Chondrocyte (in vitro differentiated cells): ENCODE measurements at places on chromosomes 4 and X. TPM values are rescaled to one million over a fixed set of nuclear protein-coding genes. Genes with fewer than 3 reads are reported as not detected.

The FMR1NB gene
- not detected in 3 replicates for total RNA-seq

The CENPVL2 gene
- total RNA-seq: not detected in 3 replicates

The AVPR2 gene
- not detected in 3 replicates for total RNA-seq

The AADAT gene
- 9.8 to 13.2 TPM (median 12.3 TPM) in 3 replicates for total RNA-seq

The BEND4 gene
- total RNA-seq: not detected in 3 replicates

The GLRB gene
- total RNA-seq: 11.4 to 22.6 TPM (median 12.6 TPM) in 3 replicates

The MAGEA4 gene
- total RNA-seq: not detected in 3 replicates

The C1QTNF7 gene
- 0.33 to 1.0 TPM (median 0.53 TPM) in 3 replicates for total RNA-seq

The SMAD1 gene
- 14.5 to 17.6 TPM (median 16.5 TPM) in 3 replicates for total RNA-seq

The AFP gene
- total RNA-seq: 1.3 TPM in 1 of 3 replicates, not detected in the others

The TIGD4 gene
- 0.20 to 0.39 TPM (median 0.23 TPM) in 3 replicates for total RNA-seq

The PRKG2 gene
- total RNA-seq: not detected in 3 replicates

The C4orf51 gene
- not detected in 3 replicates for total RNA-seq

The PFKFB1 gene
- total RNA-seq: 0.25 to 0.31 TPM in 2 of 3 replicates, not detected in the other

The TEX13D gene
- total RNA-seq: not detected in 3 replicates

DNA sequence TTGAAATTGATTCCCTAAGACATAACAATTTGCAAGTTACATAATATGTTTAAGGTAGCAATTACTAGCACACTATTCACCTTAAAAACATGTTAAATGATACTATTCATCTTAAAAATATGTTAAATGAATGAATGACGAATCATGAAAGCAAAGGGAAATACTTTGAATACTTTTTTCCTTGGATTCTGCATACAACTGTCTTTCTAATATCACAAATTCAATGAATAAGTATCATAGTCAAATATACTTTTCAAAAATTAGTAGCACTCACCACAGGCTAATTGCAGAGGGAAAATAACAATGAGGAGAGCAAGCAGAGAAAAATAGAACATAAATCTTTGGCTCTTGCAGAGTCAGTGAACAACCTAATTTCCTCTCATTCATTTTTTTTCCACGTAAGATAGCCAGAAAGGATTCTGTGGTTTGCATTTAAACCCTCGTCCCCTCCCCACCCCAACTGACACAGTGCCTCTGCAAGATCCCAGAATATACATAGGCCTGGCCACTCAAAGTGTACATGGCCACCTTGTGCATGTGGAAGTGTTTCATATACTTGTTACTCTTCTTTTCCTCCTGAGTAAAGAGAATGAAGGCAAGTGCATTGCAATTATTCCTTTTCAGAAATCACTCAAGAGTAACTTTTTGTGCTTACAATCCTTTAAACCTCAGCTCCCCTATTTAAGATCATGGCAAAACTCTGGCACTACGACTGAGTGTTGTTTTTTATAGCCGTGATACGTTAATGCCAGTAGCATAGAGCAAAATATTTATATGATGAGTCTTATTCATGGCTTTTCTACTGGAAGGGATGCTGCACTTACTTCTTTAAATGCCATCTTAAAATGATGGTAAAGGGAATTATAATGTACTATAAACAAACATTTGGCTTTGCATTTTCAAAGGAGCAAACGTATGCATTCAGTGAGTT is 236.4 kb downstream of the PDGFC start:
- peaks cover 14% of the 10 kb centered on the region for H3K36me3 ChIP-seq
- H3K27ac ChIP-seq: no peak overlapping the region
- no peaks in the 10 kb centered on the region for H3K27me3 ChIP-seq
- H3K4me3 ChIP-seq: no peak overlapping the region

- DNase-seq: no peak
- H3K27ac ChIP-seq: peak overlapping the region; percentile 84
- peaks cover 12% of the 10 kb centered on the region for H3K36me3 ChIP-seq
- no peak overlapping the region for H3K4me3 ChIP-seq
Observed at GRCh38 chr4:142265536-142265935, 580.6 kb downstream of the INPP4B start.

GRCh38 chr4:1579001-1579900 is 104.9 kb downstream of the FAM53A start:
- H3K27me3 ChIP-seq: no peaks in the 10 kb centered on the region
- no peaks in the 10 kb centered on the region for H3K36me3 ChIP-seq
- H3K4me1 ChIP-seq: peaks cover 5% of the 10 kb centered on the region
- DNase-seq: peak; percentile 91

DNA sequence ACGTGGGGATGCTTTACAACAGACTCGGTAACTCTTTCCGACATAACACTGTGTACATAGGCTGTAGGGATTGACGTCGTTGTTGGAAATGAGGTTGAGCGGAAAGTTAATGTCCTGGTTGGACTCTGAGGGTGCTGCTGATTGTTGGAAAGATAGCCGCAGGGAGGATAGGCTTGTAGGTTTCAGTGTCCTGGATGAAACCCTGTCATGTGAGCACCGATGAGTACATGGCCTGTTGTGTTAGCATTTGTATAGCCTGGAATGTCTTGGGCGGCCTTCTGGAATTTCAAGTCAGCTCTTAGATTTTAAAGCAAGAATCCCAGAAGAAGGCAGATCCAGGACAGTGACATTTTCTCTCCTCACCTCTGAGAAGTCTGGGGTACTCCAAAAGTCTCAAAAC is 63.3 kb downstream of the TBC1D14 start:
- H3K27ac ChIP-seq: peak overlapping the region; percentile 28
- no peak overlapping the region for H3K4me3 ChIP-seq
- no peaks in the 10 kb centered on the region for H3K27me3 ChIP-seq
- H3K36me3 ChIP-seq: peaks cover 2% of the 10 kb centered on the region
- peaks cover 13% of the 10 kb centered on the region for H3K4me1 ChIP-seq

DNA sequence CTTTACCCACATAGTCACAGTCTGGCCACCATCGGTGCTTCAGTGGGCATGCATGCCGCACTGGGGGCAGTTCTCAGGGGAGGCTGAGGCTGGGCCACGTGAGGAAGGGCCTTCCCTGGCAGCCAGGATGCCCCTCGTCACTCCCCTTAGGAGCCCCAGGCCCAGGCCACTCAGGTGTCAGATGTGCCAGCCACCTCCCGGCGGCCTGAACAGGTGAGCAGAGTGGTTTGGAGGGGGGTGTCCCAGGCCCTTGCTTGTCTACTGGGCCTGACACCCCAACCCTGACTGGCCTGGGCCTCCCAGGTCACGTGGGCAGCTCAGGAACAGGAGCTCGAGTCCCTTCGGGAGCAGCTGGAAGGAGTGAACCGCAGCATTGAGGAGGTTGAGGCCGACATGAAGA is 12.1 kb downstream of the CCDC22 start:
- no peak overlapping the region for H3K4me3 ChIP-seq
- no peak overlapping the region for H3K27ac ChIP-seq
- peaks cover 17% of the 10 kb centered on the region for H3K36me3 ChIP-seq

DNA sequence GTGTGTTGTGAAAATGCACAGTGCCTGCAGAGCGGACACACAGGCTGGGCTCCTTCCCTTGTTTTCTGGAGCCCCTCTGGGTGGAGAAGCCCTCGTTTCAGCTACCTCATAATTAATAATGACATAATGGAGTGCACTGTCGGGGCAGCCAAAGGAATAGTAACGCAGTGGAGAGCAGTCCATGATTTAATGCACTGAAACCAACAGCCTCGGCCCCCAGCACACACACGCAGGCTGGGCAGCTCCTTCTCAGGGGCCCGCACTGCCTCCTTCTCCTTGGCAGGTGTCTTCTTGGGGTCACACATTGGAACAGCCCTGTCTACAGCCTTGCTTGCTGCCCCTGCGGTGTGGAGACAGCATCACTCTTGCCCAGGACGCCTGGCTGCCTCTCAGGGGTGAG is 89.2 kb downstream of the DCTD start:
- H3K4me1 ChIP-seq: no peaks in the 10 kb centered on the region
- no peak overlapping the region for H3K4me3 ChIP-seq
- no peak for DNase-seq
- no peaks in the 10 kb centered on the region for H3K36me3 ChIP-seq

DNA sequence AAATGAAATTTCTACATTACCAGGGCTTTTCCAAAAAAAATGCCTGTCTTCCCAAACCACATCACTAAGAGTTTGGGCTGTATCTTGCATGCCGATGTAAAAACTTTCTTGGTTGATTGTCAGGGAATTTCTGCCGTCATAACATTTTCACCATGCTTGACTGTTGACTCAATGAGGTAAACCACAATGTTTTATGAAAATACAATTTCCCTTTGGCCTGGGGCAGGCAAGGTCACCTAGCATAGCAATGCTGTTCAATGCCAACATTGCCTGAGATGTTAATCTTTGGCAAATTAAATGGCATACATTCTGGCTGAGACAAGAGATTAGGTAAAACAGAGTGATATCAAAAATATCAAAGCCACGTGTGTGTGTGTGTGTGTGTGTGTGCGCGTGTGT is 137.1 kb upstream of the TBL1X start:
- H3K4me3 ChIP-seq: no peak overlapping the region
- H3K27ac ChIP-seq: no peak overlapping the region
- peaks cover 2% of the 10 kb centered on the region for H3K4me1 ChIP-seq
- H3K27me3 ChIP-seq: no peaks in the 10 kb centered on the region

DNA sequence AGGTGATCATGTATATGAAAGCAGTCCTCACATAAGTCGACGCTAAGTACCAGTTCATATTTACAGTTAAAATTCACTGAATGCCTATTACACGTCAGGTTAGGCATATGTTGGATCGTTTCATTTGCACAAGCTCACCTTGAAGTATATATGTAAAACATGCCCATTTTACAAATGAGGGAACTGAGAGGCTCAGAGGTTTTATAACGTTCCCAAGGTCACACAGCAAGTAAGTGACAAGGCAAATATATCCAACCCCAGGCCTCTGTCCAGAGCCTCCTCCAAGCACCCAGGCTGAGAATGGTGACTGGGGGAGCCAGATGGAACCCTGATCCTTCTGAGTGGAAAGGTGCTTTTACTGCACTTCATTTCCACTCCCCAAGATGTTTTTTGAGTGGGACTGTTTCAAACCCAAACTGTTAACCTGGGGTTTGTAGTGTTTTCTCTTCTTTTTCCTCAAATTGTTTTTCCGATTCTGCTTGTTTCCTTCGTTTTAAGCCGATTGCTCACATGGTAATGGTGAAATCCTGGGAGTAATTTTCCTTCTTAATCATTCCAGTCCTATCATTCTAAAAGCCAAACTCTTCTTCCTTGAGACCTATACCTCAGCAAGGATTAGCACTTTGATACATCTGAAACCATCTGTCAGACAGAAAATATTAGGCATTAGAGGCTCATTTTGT is 791 bp downstream of the SMIM20 start:
- H3K27ac ChIP-seq: peak overlapping the region; percentile 74
- H3K27me3 ChIP-seq: no peaks in the 10 kb centered on the region
- DNase-seq: no peak
- H3K4me1 ChIP-seq: peaks cover 21% of the 10 kb centered on the region
- peak overlapping the region; percentile 98 for H3K4me3 ChIP-seq

DNA sequence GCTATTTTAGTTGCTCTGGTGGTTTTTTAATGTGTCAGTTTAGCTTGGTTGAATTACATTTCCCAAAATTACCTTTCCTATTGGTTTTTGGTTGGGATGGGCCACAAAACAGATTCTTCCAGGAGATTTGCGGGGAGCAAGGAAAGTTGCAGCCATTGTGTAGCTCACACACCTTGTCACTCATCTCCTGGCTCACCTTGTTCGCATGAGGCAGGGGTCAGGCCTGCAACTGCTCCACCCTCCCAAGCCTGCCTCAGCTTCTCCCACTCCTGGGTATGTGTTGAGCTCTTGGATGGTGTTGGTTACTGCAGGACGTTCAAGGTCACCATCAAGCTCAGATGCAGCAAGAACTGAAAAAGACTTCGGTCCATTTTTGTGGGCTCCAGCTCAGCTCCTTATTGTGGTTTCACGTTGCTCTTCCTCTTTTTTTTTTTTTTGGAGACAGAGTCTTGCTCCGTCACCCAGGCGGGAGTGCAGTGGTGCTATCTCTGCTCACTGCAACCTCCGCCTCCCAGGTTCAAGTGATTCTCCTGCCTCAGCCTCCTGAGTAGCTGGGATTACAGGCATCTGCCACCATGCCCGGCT is 95.6 kb upstream of the METTL14 start:
- H3K27ac ChIP-seq: no peak overlapping the region
- no peak for DNase-seq
- no peak overlapping the region for H3K4me3 ChIP-seq
- peaks cover 19% of the 10 kb centered on the region for H3K27me3 ChIP-seq
- H3K36me3 ChIP-seq: no peaks in the 10 kb centered on the region

DNA sequence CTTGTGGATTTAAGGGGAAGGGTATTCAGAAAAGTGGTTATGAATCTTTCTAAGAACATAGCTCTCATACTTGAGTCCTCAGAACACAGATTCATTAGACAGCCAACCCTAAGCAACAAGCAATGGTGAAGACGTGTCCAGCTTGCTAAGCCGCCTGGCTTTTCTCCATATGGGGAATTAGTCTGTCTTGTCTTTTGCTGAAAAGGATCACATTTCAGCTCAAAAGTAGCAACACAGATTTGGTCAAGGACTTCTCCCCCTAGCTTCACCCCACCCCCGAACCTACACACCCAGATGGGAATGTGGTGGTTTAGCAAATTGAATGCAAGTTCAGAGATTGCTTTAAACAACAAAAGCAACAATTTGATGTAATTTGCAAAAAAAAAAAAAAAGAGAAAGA is 103.3 kb upstream of the RASGEF1B start:
- DNase-seq: no peak
- no peak overlapping the region for H3K4me3 ChIP-seq
- peaks cover 6% of the 10 kb centered on the region for H3K4me1 ChIP-seq
- H3K27me3 ChIP-seq: peaks cover 4% of the 10 kb centered on the region
- H3K27ac ChIP-seq: no peak overlapping the region
- no peaks in the 10 kb centered on the region for H3K36me3 ChIP-seq

- peaks cover 3% of the 10 kb centered on the region for H3K36me3 ChIP-seq
- H3K27ac ChIP-seq: no peak overlapping the region
- H3K4me1 ChIP-seq: peaks cover 4% of the 10 kb centered on the region
- no peaks in the 10 kb centered on the region for H3K27me3 ChIP-seq
- no peak for DNase-seq
- no peak overlapping the region for H3K4me3 ChIP-seq
Observed at GRCh38 chr4:122906859-122907305, 15.5 kb downstream of the NUDT6 start.

- no peak overlapping the region for H3K4me3 ChIP-seq
- H3K27ac ChIP-seq: no peak overlapping the region
- no peak for DNase-seq
Observed at GRCh38 chr4:73613130-73613529, 7.1 kb downstream of the RASSF6 start.

DNA sequence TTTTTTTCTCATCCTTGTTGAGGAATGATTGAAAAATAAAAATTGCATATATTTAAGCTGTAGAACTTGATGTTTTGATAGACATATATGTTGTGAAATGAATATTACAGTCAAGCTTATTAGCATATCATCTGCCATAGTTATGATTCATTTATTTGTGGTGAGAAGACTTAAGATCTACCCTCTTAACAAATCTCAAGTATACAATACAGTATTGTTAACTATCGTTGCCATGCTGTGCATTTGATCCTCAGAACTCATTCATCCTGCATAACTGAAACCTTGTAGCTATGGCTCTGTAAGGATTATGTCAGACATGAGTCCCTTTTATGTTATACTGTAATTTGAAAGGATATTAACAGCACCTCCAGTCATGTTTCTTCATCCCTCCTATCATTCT is 2045.3 kb downstream of the ARAP2 start:
- H3K4me1 ChIP-seq: peaks cover 2% of the 10 kb centered on the region
- peaks cover 2% of the 10 kb centered on the region for H3K36me3 ChIP-seq
- no peaks in the 10 kb centered on the region for H3K27me3 ChIP-seq
- no peak overlapping the region for H3K4me3 ChIP-seq
- H3K27ac ChIP-seq: no peak overlapping the region
